ENCODE measurements at places on chromosomes 7 and 10.

DNA sequence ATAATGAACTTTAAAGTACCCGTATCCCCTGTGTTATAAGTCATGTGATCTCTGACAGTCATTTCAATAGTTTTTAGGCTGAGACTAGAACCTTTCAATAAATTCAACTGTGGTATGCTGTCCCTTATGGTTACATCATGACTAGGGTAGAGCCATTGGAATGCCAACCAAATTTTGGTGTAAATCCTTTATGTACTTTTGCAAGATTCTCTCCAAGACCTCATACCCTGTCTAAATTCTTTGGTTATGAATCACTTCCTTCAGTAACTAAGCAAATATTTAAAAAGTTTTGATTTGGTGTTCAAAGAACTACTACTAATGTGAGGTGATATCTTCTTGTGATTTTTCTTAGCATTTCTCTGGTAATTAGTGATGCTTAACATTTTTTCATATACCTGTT, 20.8 kb upstream of the OR6B1 start:
- peak; percentile 87 for DNase-seq

DNA sequence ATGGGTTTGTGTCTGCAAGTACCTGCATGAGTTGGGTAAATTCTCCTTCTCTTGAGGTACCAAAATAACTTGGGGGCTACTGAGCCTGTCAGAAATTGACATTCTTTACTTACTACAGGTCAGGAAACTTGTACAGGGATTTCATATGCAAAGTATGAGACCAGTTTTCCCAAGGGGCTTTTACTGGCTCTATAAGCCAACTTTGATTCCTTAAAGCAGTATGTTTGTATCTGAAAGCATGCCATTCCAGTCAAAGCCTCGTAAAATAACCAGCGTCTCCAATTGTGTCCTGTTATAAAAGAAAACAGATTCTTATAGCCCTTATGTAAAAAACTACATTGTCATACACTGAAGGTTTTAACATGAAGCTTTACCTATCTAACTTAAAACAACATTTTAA, 90.2 kb downstream of the ZNF467 start:
- DNase-seq, result no peak

DNA sequence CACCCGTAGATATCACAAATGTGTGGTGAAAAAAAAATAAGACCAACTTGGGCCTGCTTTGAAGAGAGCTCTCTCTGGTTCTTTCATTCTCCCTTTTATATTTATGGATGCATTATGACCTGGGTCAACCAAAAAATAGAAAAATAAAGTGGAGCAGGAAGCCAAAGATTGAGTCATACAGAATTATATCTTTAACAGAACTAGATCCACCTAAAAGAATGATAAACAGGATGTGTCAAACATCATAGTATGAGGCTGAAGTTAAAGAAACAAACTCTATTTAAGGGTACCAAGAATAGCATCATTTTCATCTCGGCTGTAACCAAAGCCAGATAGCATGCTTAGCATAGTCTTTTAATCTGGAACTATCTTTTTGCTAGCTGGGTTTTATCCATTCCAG, 28.8 kb upstream of the NMT2 start:
- no peak for DNase-seq

DNA sequence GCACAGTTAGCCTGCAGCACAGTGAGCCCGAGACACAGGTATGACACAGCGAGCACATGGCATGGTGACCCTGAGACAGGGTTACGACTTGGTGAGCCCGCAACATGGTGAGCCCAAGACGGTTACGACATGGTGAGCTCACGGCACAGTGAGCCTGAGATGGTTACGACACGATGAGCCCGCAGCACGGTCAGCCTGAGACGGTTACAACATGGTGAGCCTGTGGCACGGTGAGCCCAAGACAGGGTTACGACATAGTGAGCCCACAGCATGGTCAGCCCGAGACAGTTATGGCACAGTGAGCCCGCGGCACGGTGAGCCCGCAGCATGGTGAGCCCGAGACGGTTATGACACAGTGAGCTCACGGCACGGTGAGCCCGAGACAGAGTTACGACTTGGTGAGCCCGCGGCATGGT, 156.1 kb downstream of the MAD1L1 start:
- no peak for DNase-seq

GRCh38 chr10:15642095-15642494, 77.6 kb downstream of the ITGA8 start:
- DNase-seq, result no peak

DNA sequence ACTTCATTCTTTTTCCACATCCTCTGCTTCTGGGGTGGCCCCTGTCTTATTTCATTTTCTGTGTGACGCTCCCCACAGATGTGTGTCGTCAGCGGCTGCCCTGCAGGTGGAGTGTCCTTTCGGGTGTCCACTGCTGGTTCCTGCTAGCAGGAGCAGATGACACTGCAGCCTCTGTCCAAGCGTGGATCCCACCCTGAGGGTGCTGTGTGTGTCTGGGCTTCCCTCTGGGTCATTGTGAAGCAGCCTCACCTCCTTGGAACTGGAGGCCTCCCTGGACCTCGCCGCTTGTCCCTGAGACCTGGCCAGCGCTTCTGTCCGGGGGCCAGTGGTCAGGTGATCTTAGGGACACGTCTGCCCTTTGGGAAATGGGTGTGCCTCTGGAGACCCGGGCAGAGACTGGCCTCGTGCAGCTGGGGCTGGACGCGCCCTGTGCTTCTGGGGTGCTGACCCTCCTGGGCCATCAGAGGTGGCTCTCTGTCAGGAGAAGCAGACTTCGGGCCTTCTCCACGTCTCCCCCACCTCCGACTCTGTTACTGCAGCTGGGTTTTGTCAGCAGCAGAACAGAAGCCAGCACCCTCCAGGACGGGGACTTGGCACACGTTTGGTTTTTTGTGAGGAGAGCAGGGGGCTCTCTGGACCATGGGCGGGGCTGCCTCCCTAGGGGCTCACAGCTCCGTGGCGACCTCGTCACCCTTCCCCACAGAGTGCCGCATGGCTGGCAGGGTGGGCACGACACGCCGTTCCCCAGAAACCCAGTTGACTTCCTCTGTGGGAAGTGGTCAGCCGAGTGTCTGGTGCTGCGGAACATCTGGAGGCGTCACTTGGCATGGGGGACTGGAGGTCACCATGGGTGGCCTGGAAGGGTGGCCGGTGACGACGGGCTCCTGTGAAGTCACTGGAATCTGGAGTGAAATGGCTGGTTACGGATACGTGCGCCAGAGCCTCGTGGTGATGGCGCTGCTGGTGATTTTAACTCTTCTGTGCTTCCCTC, 48.4 kb downstream of the INPP5A start:
- no peak for DNase-seq

DNA sequence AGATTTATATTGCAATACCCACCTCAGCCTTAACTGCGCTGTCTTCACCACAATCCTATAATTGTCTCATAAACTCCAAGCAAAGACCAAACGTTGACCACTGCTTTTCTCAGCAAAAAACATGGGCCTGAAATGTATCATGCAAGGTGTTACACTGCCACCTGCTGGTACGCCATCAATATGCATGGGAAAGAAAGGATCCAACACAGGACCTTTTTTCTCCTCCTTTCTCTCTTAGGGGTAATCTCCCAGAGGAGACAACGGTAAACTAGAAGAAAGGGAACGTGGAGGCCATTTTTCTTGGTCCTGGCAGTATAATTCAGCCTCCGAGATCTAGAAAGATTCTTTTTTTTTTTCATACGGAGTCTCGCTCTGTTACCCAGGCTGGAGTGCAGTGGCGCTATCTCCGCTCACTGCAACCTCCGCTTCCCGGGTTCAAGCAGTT, 79.1 kb upstream of the MPP7 start:
- peak; percentile 83 for DNase-seq

DNA sequence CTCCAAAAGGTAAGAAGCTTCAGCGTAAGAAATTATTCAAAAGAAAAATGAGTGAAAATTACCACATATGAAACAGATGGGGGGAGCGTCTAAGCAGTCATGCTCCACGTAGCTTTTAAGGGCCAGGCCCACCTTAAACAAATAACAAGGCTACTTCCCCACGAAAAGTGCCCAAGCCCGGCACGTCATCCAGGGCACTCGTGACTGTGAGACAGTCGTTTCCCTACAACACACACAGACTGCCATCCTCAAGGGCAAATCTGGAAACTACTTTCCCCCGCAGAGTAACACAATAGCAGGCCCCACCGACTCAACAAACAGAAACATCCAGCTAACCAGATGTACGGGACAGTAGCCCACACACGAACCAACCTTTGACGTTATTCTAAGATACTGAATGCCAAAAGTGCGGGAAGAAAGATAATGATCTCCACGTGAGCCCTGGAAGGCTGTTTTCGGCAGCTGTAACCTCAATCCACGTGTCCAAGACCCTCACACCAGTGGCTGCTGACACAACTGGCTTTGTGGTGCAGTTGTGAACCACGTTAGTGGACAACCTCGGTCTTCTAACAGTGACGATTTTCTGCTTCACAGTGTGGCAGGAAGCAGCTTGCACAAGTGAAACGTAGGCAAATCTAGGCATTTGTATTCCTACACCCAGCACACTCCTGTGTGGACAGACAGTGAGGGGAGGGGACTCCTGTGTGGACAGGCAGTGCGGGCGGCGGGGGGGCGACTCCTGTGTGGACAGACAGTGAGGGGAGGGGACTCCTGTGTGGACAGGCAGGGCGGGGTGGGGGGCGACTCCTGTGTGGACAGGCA, 251.7 kb downstream of the ZMYND11 start:
- DNase-seq, result no peak

DNA sequence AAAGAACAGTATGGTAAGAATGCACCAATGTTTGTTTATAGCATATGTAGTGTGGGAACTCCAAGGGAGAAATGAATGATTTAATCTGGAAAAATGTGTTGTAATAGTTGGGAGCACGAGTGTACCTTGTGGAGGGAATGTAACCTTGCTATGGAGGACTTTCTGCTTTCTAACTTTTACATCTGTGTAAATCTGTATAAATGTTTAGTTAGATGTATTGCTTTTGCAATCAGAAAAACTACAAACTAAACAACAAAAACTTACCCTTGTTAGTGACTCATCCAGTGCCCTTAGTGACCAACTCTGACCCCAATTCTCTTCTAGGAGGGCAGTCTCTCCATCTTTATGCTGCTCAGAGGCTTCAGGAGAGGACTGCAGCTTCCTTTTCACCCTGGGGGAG, 89.3 kb downstream of the CCNY start:
- DNase-seq, result no peak

- peak; percentile 77 for DNase-seq
Observed at GRCh38 chr7:142539901-142540300, 209.4 kb upstream of the PRSS1 start.

DNA sequence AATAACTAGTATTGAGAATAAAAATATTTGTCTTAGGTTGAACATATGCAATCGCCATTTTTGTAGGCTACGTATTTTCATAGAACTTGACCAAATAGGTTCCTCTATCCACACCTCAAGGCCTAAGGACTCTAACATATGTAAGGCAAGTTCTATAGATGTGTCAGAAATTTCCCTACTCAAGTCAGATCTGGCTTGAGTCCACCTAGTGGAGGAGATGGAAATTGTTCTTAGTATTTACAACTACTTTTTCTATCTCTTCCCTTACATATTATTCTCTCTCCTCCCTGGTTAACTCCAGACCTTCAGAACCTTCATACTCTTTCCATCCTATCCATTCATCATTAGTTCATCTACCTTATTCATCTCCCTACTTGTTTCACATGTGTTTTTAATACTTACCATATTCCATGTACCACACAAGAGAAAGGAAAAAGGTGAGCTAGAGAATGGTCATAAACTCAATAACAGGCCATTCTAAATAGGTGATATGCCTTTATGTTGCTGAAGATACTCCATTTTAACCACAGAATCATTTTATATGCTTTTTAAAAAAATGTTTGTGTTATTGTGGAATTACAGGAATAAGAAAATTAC, 174.5 kb upstream of the HDAC9 start:
- DNase-seq, result peak; percentile 42

- DNase-seq, result no peak
Observed at GRCh38 chr7:113046453-113046852, 40.2 kb downstream of the GPR85 start.

- DNase-seq, result no peak
Observed at GRCh38 chr7:142876236-142876960, 9.1 kb downstream of the TRPV6 start.
